Fibroblast of upper back skin (primary cell): ENCODE measurements at places on chromosomes 12 and 14.

- peak; percentile 51 for DNase-seq
Observed at GRCh38 chr12:80490329-80490728, 46.3 kb downstream of the PTPRQ start.

DNA sequence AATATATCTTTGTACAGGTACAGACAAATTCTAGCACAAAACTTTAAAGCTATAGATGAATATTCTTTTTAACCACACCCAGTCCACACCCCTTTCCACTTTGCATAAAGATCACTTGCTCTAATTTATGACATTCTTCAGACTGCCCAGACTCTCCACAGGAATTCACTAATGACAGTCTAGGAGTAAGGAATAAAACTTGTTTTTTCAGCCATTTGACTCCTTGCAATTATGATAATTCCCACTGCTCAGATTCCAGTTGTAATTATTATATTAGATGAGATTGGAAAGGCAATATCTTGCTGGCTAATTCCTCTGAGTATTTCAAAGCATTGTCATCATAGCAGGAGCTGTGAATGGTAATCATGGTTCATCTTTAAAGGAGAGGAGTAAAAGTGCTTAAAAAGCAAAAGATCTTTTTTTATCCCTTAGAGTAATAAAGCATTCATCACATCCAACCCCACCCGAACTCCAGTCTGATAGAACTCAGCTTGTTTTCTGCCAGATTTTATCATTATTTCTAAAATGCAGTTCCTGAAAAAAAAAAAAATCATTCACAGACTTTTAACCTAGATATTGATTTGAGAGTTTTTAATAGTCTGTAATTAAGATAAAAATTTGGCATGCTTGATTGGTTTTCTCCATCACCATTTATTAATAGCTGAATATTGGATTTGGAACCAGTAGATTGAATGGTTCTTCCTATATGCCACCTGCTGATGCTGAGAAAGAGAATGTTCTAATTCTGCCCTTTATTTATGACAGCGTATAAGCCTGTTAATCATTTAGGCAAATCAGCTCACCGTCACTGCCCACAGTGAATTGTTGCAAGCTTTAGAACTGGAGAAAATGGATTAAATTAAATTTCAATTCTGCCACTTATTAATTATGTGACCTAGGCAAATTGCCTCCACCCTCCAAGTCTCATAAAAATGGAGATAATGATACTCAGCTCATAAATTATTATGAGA is 93.9 kb upstream of the RASSF8 start:
- DNase-seq, result peak; percentile 59

- no peak for DNase-seq
Observed at GRCh38 chr12:49471557-49471956, 67.3 kb upstream of the KCNH3 start.

DNA sequence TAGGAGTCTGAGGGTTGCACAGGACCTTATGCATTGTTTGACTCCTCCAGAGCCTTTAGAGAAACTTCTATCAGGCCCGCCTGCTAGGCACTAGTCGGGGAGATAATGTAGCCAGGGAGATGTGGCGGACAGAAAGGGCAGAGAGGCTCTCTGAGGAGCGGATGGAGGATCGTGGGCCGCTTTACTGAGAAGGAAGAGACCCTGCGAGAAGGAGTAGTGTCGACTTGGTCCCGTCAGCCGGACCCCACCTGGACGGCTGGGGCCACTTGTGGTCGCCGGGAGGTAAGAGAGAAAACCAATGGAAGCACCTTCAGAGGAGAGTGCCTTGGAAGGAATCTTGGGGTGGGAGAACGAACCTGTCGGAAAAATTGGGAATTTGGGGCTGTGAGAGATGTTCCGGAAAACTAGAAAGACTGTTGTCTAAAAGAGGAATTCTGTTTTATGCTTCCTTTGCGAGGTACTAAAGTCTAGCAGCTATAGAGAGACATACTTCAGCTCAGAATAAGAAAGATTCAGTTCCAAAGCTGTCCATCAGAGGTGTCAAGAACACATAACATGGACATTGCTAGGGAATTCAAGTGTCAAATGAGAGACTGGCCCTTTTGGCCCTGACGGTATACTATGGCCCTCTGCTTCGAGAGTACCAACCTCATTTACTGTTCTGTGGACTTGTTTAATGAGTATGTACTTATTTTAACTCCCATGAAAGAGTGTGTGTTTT is 660 bp upstream of the MCRS1 start:
- DNase-seq, result no peak

DNA sequence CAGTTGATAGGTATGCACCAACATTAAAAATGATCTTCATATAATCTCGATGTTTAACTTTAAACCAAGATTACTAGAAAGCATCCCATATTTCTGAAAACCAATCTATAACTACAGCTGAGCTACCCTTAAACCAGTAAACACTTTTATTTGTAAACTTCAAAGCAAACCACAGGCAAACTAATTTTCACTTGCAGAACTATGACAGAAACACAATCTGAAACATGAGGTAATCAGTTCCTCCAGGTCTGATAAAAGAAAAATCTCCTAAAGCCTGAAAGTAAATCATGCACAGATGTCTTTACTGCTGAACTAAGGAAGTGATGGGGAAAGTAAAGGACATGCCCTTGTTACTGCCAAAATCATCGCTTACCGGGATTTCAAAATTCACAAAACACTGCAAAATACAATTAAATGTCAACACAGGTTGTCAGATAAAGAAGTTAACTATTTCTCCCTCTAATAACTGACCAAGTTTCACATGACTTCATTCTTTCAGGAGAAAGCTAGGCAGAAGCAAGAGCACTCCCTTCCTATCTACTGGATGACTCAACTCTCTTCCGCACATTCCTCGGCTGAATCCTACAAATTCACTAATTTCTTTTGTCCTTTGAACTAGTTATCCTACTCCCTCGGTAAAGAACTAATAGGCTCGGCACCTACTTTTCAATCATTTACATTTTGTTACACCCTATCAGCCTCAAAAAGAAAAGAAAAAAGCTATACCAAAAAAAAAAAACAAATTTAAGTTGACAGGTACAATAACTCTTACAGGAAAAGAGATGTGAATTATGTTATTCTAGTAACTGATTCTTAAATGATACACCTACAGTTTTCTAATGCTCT is 1.4 kb downstream of the EEA1 start:
- peak; percentile 65 for DNase-seq
